ENCODE measurements at places on chromosomes 4 and X.
A peak's percentile ranks its signal among the peaks of the same experiment; 100 is the strongest.

GRCh38 chr4:2284161-2284933, 22.4 kb upstream of the MXD4 start:
- DNase-seq: no peak

DNA sequence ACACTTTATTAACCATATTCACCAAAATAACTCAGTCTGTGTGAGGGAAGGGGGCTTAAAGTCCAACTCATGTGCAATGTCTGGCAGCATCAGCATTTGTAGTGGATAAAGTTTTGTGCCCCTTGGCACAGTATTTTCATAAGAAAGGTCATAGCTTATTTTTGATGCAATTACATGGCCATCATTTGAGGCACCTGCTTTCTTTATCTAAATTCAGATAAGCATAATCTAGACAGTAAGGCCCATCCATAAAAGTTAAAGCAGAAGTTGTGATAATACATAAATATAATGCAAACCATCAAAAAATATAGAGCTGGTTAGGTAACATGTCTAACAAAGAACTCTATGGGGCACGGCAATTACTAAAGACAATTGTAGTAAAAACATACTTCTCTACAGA, 763.7 kb downstream of the DMD start:
- no peak for DNase-seq

GRCh38 chrX:138885886-138886285, 174.4 kb upstream of the FGF13 start:
- no peak for DNase-seq

DNA sequence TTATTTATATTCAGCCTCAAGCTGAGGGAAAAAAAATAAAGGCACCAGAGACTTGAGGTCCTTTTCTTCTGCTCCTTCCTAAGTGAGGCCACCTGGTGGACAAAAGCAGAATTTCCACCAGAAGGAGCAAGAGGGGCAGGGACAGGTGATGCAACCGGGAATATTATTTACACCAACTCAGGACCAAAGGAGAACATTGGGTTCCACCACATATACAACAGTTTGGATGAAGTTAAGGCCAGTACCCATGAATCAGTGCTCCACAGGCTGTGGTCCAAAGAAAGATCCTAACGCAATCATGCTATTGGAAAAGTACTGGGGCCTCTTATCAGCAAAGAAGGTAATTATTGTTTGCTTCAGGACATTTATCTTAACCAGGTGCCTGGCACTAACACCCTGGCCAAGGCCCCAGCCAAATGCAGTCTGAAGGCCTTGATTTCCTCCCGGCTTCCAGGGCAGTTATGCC, 57.4 kb downstream of the TSC22D3 start:
- peak; percentile 59 for DNase-seq

GRCh38 chr4:88659055-88659889, 38.4 kb downstream of the NAP1L5 start:
- DNase-seq: no peak

GRCh38 chr4:59339631-59340030, 1860.5 kb upstream of the ADGRL3 start:
- DNase-seq: no peak

DNA sequence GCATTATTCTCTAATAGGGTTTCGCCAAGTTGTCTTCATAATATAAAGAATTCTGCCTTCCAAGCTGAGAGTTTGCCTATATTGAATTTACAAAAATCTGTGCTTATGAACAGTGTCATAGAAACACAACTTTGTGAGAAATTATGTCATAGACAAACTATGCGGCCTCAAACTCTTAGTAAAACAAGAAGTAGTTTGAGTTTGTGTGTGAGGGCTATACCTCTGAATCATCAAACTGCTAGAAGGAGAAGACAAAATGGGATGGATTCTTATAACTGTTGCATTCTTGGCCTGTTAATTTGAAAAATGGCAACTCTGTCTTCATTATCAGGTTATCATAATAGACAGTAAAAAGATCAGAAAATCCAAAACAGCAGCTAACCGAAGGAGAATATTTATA, 46.1 kb upstream of the NAP1L5 start:
- DNase-seq: no peak

DNA sequence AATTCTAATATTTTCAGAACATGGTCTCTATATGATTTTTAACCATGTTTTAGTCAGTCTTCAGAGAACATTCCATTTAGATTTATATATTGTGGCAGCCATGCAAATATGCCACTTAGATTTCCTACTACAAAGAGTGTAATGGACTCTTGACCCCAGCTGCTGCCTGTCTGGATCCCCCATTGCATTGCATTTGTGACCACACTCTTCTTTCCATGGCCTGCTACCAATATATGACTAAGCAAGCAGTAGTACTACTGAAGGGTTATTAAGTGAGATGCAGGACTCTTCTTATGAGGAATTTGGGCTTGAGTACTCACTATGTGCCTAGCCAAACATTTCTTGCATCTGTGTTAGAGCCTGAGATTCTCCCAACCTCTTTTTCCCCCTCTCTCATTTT, 306.8 kb downstream of the PDHA2 start:
- no peak for DNase-seq

DNA sequence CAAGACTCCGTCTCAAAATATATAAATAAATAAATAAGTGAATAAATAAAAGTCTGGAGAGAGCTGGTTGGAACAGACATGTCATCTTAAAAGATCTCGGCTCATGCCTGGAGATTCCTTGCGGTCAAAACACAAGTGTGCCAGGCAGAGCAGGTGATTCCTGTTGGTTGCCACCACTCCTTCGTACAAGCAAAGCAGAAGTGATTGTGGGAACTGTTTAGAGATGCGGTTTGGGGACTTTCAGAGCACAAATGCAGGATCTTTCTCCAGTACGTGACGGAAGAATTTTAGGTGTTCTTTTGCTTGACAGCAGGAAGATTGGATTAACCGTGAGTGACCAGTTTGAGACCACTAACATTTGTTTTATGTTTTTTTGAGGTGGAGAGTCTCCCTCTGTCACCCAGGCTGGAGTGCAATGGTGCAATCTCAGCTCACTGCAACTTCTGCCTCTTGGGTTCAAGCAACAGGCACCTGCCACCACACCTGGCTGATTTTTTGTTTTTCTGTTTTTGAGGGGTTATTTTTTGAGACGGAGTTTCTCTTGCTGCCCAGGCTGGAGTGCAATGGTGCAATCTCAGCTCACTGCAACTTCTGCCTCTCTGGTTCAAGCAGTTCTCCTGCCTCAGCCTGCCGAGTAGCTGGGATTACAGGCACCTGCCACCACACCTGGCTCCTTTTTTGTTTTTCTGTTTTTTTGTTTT, 2.8 kb upstream of the CRLF2 start:
- DNase-seq: no peak

DNA sequence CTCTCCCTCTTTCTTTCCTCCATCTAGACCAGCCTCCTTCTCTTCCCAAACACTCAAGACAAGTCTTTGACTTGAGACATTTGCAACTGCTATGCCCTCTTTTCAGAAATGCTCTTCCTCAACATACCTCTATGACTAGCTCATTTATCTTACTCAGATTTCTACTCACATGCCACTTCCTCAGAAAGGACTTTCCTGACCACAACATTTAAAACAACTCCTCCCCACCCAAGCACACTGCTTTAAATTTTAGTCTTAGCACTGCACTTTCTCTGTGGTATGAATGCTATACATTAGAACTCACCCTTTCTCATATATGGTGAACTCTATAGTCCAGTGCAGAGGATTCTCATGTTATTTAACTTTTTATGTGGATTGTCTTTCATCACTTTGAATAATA, 28.4 kb upstream of the SULT1E1 start:
- no peak for DNase-seq

GRCh38 chr4:25878676-25879075, 15.9 kb upstream of the SEL1L3 start:
- no peak for DNase-seq

GRCh38 chr4:41670530-41670929, 78.0 kb downstream of the PHOX2B start:
- DNase-seq: peak; percentile 15

DNA sequence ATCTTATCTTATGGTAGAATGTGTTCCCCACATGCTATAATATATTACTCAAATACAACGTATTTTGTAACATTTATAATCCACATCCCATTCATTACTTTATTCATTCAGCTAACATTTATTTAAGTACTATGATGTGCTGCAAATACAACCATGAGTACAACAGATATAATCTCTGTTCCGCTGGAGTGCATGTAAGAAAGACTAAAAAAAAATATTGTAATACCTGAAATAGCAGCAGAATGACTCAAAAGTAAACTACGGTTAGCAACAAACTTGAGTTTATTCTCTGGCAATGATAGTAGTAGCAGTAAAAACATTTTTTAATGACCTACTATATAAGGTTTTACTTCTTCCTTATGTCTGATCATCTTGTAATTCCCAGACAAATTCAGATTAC, 1776.3 kb downstream of the STIM2 start:
- no peak for DNase-seq
